IMR-90 (cell line): ENCODE measurements at places on chromosomes 16 and 17. TPM values are rescaled to one million over a fixed set of nuclear protein-coding genes. Genes with fewer than 3 reads are reported as not detected.

DNA sequence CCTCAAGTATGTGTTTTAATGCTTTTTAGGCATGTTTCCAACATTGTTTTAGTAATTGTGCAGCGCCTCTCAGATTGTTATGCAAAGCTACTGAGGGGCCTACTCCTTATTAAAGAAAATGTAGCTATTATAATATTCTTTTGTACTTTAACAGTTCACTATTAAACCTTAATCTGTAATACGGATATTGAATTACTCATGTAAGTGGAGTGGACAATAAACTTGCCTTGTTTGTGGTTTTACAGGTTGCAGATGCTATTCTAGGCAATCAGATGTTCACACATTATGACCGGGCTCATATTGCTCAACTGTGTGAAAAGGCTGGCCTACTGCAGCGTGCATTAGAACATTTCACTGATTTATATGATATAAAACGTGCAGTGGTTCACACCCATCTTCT is 41.0 kb downstream of the PTRH2 start:
- DNase-seq = no peak

DNA sequence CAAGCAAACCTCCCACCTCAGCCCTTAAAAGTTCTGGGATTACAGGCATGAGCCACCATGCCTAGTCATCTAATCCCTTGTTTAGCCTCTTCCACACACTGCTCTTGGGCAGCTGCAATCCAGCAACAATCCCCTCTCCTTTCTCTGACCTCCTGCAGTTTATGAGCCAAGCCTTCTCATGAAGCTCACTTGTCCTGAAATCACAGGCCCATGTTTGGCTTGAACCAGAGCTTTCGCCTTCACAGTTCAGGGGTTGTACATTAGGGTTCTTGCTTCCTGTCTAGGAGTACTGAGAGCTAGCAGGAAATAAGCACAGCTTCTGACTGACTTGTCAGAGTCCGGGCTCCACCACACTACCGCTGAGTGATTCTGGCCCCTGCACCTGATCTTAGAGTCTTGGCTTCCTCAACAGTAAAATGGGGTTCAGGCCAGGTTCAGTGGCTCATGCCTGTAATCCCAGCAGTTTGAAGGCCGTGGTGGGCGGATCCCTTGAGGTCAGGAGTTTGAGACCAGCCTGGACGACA is 16.3 kb downstream of the ERAL1 start:
- DNase-seq = no peak

CHST4 gene
- under 0.01 TPM in 1 of 2 replicates, not detected in the other for total RNA-seq

PRSS33 gene
- total RNA-seq = not detected in 2 replicates
